ENCODE measurements at places on chromosomes 16 and 17. TPM values are rescaled to one million over a fixed set of nuclear protein-coding genes. Genes with fewer than 3 reads are reported as not detected.

The SNN gene
- total RNA-seq: 6.0 TPM

DNA sequence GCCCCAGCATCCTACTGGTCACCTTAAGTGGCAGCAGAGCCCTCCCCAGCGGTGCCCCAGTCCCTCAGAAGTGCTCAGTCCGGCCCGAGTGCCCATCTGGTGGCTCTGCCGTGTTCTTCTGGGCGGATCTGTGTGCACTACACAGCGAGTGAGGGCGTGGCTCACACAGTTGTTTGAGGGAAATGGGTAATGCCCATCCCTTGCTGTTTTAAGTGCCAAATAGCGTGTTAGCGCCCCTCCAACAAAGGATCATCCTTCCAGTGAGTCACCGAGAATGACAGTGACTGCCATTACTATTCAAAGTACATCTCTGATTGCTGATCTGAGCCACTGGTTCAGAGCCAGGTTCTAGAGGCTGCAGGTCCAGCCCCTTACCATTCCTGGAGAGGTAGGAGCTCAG is 152.0 kb downstream of the LGALS9B start:
- DNase-seq: no peak

- no peak for DNase-seq
Measured at GRCh38 chr16:27434141-27435051, 32.4 kb downstream of the IL21R start.

GRCh38 chr17:57576744-57577143 is 168.4 kb downstream of the CCDC182 start:
- no peak for DNase-seq

GRCh38 chr17:33520426-33521330 is 227.6 kb upstream of the ASIC2 start:
- peak; percentile 4 for DNase-seq

The NOG gene
- total RNA-seq: 2.2 TPM

The CA7 gene
- total RNA-seq: not detected
